ENCODE measurements at places on chromosomes 5 and 9.
A peak's percentile ranks its signal among the peaks of the same experiment; 100 is the strongest.

DNA sequence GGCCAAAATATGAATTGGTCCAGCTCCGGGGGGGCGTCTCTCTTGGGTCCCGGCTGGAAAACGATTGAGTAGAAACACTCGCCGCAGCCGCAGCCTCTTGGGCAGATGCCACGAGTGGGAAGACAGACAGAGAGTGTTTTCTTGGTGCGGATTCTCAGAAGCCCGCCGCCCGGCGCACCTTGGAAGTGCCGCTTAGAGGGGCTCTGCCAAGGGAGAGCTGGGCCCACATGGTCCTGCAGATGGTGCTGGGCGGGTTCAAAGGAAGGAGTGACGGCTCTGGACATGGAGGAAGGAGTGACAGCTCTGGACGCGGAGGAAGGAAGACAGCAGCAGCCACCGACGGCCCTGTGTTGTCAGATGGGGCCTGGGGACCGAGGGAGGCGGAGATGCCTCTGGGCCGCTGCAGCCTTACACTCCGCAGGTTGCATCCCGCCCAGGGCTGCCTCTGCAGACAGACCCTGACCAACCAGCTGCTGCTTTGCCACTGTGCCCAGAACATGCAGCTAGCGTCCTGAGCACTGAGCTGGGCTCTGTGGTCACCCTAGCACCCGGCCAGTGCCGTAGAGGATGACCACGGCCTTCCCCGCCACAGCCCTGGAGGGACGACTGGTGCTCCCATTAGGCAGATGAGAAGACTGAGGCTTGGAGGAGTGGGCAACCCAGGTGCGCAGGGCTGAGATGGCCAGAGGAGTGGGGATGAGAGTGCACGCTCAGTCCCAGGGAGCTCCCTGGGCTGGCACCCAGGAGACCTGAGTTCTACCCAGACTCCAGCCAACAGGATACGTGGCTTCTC, 20.8 kb upstream of the QRFP start:
- no peak for DNase-seq

DNA sequence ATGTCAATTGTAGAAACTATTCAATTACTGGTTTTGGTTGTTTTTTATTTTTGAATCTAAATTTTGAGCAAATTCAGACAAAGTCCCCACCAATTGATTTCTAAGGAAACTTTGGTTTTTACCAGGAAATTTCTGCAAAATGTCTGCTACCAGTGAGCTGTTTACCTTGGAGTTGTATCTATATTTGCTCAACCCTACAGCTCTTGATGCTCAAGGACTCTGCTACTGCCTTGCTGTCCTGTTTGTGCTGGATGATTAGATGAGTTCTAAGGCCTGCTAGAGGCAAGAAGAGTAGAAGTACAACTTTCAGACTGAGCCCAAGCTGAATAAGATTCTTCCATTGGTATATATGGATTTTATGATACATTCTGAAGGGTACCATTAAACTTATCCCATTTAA, 42.6 kb upstream of the KIF2A start:
- no peak for DNase-seq

GRCh38 chr5:7546555-7546954, 150.6 kb downstream of the ADCY2 start:
- DNase-seq = no peak

GRCh38 chr9:90029996-90030395, 425.2 kb downstream of the GADD45G start:
- DNase-seq = peak; percentile 80

DNA sequence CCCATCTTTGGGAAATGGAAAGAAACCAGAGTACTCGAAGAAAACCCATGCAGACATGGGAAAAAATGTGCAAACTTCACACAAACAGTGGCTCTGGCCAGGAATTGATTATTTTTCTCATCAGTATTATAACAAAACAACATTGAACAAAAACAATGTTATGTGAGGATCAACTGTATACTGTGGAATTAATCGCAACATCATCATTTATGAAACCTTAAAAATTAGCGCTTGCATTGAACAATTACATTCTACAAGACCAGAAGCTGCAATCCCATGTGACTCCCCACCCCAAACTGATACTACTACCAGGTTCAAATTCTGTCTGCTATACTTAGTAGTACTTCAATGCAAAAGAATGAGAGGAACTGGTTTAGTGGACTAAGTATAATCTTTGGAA, 390.7 kb upstream of the PIK3R1 start:
- no peak for DNase-seq

GRCh38 chr9:69391946-69392345, 66.9 kb downstream of the ENTREP1 start:
- DNase-seq = no peak

GRCh38 chr5:97095318-97095732, 47.1 kb downstream of the LIX1 start:
- DNase-seq = no peak

- peak; percentile 39 for DNase-seq
Observed at GRCh38 chr9:121261107-121261460, 6.9 kb upstream of the GSN start.

GRCh38 chr9:135174248-135174647, 86.8 kb downstream of the OLFM1 start:
- DNase-seq = no peak

Data from epithelial cell of esophagus (primary cell).